ENCODE measurements at places on chromosomes 11 and 22.
A peak's percentile ranks its signal among the peaks of the same experiment; 100 is the strongest.

- DNase-seq = no peak
These were observed 105.2 kb downstream of the NAV2 start for GRCh38 chr11:19817870-19818269.

DNA sequence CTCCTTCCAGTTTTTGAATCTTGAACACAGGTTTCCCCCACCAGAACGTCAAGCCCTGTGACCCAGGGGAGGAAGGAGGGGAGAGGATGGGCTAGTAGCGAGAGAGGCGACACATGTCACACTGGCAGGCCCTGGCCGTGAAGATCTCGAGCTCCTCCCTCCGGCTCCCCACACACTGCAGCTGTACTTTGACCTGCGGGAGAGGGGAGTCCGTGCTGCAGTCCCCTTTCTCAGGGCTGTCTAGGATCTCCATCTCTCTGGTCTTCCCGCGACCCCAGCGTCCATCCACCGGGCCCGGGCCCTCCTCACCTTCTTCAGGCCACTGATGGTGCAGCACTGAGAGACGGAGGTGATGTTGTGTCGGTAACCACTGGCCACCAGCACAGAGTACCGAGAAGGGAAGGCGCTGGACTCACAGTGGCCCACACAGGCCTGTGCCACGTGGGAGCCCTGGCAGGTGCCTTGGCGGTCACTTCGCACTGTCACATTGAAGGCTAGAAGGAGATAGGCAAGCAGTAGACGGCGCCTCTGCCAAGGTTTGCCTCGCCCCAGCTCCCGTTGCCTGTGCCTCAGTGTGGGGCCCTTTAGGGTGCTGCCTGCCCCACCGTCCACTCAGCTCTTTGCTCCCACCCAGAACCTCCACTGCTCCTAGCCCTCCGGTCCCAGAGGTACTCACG lies 873 bp downstream of the GPHA2 start:
- DNase-seq = no peak

DNA sequence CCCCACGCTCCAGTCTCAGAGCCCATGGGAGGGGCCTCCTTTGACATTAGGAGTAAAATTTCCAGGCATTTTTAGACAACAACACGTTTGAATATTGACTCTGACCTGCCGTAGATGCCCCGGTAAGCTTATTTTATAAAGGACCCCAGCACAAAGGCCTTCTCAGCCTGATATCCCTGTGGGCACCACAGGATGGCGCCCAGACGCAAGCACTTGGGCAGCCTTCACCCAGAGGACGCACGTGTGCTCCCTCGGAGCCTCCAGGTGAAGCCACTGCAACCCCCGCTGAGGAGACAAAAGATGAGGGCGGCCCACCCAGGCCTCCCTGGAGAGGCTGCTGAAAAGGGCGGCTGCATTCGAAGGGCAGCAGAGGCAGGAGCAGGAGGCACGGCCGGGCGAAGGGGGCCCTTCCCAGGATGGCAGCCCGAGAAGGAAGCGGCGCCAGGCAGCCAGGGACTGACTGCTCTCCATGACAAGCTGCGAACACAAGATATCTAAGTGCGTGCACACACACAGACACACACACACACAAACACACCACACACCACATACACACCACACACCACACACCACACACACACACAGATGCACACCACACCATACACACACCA lies 15.2 kb upstream of the TH start:
- DNase-seq = peak; percentile 65

DNA sequence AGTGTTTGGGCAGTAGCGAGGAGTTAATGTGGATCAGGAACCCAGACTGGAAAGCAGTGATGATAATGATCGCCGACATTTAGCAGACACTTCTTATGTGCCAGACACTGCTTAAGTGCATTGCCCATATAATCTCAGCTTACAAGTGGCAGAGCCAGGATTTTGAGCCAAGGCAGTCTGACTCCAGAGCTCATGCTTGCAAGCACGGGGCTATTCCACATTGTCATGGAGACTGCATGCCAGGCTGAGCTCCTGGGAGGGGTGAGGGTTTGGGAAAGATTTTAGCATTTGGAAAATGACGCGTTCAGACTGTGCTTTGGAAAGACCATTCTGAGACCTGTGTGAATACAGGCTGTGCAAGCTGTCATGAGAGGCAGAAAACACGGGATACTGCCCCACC lies 302.7 kb downstream of the DDX10 start:
- no peak for DNase-seq

DNA sequence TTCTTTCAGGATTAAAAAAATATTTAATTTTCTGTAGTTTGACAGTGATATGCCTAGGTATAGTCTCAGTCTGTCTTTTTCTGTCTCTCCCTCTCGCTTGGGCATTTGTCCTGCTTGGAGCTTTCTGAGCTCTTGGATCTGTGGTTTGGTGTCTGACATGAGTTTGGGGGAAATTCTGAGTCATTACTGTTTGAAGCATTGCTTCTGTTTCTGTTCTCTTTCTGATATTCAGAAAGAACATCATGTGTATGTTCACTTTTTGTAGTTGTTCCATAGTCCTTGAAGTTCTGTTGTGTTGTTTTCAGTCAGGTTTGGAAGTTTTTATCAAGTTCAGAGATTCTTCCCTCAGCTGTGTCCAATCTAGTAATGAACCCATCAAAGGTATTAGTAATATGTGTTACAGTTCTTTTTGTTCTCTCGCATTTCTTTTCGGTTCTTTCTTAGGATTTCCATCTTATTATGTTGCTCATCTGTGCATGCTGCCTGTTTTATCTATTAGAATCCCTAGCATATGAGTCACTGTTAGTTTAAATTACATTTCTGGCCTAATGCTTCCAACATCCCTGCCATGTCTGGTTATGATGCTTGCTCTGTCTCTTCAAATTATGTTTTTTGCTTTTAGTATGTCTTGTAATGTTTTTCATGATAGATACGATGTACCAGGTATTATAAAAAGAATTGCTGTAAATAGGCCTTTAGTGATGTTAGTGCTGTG lies 48.4 kb downstream of the DDX10 start:
- peak; percentile 20 for DNase-seq

DNA sequence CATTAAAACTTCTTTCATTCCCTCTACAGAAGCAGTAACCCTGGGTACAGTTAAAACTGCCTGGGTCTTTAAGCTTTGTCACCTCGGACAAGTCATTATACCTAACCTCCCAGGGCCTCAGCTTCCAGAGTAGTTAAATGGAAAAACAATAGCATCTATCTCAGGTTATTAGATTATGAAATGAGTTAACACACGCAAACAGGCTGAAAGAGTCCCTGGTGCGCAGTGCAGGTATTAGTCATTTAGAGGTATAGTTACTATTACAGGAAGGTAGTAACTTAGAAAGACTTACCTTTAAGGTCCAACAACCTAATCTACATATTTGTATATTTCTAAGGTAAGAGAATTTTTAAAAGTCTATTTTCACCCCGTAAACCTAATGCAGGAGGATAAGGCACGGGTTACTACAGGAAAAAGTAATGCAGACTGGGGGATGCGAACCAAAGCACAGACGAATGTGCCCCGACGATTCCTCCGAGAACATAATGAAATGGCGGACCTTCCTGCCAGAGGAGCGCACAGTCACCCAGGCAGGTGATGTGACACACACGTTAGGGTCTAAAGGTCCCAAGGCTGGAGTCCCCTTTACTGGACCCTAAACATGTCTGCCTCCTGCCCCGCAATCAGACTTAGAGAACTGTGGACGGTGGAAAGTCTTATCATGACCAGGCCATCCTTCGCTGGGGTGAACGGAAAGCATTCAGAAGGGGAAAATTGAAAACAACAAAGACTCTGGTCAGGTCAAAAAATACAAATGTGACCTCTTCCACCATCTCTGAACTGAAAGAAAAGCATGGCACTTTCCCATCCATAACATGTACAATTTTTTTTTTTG lies 1.3 kb downstream of the NAP1L4 start:
- DNase-seq = peak; percentile 3

DNA sequence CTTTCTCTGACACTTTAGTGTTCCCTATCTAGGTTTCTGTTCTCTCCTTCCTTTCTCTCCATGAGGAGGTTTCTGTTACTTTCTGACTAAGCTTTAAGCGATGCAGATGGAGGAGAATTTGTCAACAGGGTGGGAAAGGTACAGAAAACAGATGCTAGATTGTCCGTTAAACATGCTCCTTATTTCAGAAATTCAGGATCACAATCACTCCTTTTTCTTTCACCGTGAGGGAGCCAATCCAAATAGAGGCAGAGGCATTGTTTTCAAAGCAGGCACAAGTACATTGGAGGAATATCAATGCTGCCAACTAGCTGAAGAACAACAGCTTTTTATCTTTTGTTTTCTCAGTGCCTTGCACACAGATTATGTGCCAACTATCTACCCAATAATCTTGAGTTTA lies 215.7 kb upstream of the FOLH1 start:
- DNase-seq = no peak

GRCh38 chr22:42862045-42862734 lies 5.1 kb upstream of the ARFGAP3 start:
- no peak for DNase-seq

DNA sequence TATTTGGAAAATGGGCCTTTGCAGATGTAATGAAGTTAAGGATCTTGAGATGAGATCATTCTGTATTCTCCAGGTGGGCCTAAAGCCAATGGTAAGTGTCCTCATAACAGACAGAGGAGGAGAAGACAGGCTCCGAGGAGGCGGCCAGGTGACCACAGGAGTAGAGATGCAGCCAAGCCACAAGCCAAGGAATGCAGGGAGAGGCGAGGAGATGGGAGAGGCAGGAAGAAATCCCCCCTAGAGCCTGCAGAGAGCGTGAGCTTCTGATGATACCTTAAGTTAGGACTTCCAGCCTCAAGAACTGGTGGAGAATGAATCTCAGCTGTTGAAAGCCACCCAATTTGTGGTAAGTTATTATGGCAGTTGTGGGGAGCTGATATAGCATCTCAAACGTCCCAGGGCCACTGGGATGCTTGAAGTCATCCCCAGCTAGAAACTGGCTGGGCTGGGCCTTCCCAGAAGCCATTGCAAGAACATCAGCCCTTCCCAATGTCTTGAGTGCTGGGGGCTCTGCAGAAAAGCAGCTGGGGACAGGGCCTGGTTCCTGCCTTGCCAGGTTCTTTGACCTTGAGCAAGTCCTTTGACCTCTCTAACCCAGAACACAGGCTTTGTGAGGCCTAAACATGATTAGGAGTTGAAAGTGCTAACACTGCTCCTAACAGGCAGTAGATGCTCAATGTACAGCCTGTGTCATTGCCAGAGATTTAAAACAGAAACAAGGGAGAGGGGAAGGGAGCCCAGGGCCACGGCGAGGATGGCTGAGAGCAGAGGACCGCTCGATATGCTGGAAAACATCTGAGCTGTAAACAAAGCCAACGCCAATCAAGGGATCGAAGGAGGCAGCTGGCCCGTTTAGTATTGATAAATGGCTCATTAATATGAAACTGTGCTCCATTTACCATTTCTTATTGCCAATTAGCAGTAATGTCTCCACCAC lies 632.3 kb downstream of the TBC1D22A start:
- no peak for DNase-seq

GRCh38 chr22:38718414-38718813 lies 12.7 kb downstream of the GTPBP1 start:
- no peak for DNase-seq

- DNase-seq = no peak
These were observed 11.7 kb upstream of the VPS37C start for GRCh38 chr11:61172888-61173287.

DNA sequence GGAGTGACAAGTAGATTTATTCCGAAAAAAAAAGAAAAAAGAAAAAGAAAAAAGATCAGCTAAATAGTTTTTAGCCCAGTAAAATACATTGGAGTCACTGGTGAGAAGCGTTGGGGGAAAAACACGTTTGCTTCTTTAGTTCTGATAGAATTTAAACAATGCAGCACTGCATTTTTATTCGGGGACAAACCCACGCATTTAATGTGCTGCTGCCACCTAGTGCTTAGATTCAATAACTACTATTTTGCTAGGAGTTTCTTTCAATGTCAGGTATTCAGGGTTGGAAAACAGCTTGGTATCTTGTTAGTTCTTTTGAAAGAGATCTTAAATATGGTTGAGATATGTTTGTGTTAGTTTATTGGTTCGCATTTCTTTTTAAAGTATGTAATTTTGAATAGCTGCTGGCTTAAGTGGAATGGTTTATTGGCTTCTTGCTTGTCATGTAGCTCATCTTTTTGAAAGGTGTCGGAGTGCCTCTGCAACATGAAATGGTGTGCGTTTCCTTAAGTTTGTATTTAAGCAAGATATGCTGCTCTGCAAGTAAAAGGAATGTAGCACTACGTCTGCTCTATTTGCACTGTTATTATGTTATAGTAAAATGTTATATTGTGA lies 41.9 kb downstream of the SVIP start:
- DNase-seq = peak; percentile 70

DNA sequence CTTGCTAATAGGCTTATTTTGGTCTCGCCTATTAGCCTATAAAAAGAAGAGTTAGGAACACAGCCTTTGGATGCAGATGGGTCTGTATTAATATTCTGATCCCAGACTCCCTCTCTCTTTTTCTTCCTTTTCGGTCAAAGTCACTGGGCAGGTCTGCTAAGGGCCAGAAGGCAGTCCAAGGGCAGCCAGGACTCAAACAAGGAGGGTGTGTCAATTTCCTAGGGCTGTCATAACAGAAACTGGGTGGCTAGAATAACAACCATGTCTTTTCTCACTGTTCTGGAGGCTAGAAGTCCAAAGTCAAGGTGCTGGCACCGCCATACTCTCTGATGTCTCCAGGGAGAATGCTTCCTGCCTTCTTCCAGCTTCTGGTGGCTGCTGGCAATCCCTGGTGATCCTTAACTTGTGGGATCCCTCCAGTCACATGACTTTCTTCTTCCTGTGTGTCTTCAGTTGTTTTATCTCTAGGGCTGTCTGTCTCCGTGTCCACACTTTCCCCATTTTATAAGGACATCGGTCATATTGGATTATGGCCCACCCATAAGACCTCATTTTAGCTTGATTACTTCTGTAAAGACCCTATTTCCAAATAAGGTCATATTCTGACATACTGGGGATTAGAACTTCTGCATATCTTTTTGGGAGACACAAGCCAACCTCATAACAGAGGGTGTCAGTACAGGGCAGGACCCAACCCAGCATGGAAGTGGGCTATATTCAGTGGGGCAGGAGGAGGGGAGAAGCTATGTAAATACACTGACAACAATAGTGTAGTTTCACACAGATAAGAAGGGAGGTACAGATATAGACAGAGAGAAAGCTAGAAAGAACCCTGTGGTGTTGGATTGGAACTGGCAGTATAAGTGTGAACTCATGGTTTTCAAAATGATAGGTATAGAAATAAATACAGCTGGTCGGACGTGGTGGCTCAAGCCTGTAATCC lies 5.9 kb upstream of the CSF2RB start:
- DNase-seq = no peak

DNA sequence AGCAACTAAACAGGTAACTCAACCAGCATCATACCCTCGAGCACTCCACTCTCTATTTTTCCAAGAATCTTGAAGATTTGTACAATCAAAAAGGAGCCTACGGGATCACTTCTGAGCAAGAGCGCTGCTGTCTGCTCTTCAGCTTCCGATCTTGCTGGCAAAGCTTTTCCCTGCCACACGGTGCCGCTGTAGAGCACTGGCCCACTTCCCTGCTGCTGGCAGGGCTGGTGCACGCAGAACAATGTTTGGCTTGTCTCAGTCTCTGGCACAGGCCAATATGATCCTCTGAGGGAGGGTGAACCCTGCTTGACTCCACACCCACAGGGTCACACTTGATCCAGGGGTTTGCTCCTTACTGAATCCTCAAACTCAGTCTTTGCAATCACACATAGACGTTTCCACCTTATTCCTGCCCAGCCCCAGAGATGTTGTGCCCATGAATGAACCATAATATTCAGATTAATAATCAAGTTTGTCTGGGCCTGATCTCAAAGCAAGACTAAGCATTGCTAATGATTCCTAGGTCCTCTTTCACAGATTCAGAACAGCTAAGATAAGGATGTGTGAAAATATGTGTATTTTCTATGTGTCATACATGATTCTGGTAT lies 536.6 kb downstream of the SOX6 start:
- peak; percentile 74 for DNase-seq
